NCI-H748 treated with DMSO at 0.1 percent for 48 hours (cell line): ENCODE measurements at places on chromosomes 2 and 18.

- DNase-seq: no peak
These were observed 205.1 kb downstream of the TPGS2 start for GRCh38 chr18:36623681-36624190.

- DNase-seq: no peak
These were observed 135.1 kb upstream of the ID2 start for GRCh38 chr2:8546612-8547283.

DNA sequence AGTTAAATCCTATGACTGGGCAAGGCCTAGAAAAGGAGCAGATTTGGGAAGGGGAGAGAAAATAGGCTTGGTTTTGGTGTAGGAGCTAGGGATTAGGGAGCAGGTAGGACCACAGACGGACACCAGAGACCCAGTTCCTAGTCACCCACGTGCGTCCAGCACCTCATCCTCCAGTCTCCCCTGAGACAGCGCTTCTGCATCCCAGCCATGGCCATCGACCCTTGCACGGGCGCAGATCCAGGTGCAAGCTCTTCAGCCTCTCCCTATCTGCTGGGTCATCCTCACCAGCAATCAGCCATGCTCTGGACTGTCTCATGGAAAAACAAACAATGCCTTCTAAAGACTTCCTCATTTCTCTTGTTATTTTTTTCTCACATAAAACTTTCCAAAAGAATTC, 246.8 kb upstream of the RAB6C start:
- no peak for DNase-seq

DNA sequence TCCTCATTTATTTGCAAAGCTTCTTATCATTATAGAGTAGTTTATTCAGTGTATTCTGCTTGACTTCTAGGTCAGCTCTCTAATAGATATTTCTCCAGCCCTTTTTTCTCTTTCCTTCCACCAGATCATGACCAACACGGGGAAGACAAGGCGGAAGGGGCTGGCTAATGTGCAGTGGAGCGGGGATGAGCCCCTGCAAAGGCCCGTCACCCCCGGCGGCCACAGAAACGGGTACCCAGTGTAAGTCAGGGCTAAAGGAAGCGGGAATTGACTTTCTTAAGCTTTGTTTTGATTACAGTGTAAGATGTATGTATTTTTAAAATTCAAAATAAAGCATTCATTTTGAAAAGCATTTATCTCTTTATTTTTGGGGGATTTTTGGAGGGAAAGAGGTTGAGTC, 50.7 kb upstream of the B3GNT7 start:
- DNase-seq: no peak

GRCh38 chr2:190435031-190435670, 27.0 kb downstream of the MFSD6 start:
- no peak for DNase-seq

- no peak for DNase-seq
These were observed 157.2 kb upstream of the SLC14A2 start for GRCh38 chr18:45458033-45458432.

DNA sequence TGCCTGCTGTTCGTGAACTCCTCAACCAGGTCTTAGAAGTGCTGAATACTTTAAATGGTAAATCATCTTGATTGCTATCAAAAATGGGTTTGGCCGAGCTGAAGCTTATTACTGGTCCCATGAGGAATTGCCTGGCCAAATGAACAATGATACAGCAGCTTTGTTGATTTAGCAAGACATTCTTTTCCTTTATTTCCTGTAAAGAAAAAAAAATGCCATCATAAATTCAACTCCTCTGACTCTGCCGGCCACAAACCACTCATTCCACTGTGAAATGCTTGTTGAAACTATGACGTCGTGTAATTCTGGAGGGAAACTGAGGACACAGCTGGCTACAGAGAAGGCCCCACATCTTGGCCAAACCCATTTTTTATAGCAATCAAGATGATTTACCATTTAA, 74.2 kb upstream of the ID2 start:
- no peak for DNase-seq

GRCh38 chr2:3465844-3466481, 53.4 kb downstream of the ADI1 start:
- DNase-seq: no peak

DNA sequence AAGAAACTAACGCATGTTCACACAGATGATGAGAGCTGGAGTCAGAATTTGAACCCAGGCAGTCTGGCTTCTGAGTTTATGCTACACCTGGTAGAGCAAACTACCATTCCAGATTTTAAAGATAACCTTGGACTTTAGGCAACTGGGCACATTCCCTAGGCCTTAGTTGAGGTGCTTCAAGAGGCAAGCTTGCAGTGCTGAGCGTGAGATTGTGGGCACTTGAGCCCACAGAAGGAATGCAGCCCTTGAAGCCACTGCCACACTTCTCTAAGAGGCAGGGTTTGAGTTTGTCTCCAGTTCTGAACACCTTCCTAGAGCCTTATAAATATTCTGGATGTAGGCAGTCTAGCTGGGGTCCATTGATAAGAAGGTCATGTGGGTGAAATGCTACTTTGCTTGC, 216.1 kb upstream of the SLC14A2 start:
- no peak for DNase-seq

DNA sequence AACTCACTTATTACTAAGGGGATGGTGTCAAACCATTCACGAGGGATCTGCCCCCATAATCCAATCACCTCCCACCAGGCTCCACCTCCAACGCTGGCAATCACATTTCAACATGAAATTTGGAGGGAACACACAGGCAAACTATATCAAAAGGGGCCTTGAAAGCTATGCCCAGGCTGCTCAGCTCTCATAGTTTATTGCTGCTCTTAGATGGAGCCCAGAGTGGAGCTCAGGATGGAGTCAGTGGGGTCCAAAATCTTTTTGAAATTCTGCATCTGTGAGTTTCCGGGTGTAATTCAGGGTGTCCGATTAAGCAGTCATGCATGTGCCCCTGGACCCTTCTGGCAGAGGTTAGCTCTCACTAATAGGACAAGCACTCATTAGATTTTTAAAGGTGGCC, 24.3 kb downstream of the RHOB start:
- no peak for DNase-seq

- DNase-seq: no peak
These were observed 563.8 kb upstream of the NETO1 start for GRCh38 chr18:73431620-73432019.

DNA sequence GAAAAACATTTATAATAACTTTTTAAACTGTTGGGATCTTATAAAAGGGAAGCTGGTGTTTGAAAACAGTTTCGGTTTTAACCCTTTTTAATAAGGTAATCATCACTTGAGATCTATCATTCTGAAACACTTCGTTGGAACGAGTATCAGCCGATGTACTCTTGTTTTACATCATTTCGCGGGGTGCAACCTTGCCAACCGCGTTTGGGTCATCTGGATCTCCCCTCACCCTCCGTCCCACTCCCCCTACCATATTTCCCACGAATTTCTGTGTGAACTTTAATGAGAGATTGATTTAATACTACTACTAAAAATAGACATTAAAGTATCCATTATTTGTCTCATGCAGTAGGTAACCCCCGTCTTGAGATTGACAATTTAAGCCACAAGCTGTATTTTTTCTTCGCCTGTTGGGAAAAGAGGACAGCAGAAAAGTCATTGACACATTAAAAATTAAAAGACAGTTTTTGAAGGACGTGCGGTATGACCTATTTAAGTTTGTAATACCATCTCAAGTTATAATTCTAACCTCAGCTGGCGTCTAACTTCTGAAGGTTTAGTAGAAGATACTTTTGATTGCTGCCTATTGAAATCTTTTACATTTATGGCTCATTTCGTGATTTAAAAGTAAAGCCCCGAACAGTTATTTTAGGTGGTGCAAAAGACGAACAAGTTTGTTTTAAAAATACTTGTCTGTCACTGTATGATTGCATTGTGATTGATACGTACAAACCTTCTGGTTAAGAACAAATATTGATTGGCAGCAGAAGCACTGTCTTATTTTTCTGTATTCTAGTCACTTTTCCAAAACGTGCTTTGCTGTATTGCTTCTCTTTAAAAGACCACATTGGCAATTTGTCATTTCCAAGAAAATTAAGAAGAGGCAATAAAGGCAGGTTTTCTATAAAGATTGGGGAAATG, 1.5 kb downstream of the CREB1 start:
- DNase-seq: peak; percentile 43
